ENCODE measurements at places on chromosomes 7 and 10.

DNA sequence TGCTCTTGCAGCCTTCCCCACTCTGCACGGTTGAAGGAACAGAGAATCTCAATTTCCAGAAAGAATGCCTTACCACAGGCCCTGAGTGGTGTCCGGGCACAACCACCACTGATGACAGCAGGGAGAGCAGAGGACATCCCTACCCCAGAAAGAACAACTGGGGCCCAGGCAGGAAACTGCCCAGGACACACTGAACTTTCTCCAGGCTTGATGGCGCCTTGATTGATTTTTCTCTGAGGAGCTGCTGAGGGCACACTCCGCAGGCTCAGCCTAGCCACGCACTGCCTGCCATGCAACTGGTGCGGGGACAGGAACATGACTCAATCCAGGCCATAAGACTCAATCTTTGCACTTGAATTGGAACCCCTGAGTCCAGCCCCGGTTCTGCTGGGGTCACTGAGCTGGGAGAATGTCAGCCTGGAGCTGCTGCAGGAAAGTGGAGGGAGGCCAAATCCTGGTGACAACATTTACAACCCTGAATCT, 5.9 kb downstream of the AKR1B1 start:
- no peak for DNase-seq

DNA sequence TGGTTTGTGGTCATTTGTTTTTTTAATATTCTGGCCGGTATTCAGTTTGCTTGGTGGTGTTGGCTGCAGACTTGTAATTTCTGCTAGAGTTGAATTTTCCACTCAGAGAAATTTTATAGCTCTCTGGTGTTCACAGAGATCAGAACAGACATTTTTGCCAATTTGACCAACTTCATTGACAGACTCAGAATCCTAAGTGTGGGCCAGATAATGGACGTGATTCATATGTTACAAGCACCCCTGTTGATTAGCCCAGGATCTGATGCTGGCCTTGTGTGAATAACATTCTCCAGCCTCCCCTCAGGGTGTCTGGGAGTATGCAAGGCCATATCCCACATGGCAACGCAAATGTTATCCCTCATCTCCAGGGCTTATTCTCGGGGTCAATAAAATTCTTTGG, 283.8 kb downstream of the C7orf25 start:
- DNase-seq = no peak

GRCh38 chr10:7515439-7515838, 104.6 kb upstream of the SFMBT2 start:
- DNase-seq = no peak

DNA sequence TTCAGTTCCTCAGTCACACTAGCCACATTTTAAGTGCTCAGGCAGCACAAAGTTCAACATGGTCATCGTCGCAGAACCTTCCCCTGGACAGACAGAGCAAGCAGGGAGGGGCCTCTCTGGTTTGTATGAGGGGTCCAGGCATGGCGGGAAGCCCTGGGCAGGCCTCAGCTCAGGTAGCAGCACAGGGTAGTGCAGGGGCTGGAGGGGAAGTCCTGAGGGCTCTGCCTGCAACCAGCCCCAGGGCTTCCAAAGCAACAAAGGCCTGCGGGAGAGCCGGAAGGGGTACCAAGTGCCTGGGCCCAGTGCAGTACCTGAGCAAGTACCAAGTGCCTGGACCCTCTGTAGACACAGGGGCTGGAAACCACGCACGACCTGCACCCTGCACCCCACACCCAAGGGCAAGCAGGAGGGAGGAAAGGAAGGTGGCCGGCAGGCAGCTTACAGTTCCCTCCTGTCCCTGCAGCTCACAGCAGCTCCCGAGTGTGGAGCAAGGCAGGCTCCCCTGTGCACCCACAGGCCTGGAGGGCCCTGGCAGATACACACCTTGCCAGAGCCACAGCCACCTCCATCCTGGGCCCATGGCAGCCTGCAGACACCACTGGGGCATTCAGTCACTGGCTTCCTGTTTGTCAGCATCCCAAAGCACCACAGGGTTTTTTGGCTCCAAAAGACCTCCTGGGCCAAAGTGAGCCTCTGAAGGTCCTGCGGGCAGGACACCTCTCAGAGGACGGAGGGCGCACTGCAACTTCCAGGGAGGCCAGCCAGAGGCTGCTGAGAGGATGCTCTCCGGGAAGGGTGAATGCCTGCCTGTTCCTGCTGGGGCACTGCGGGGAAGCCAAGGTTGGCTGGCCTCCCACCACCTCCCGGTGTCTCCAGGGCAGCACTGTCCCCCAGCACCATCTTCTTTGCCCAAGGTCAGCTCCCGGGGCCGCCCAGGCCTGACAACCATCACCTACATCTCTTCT, 6.5 kb upstream of the RET start:
- DNase-seq = no peak

GRCh38 chr10:69869291-69869961, 67.7 kb downstream of the COL13A1 start:
- DNase-seq = no peak

- no peak for DNase-seq
Observed at GRCh38 chr7:56097700-56098099, 4.9 kb upstream of the PHKG1 start.

- no peak for DNase-seq
Observed at GRCh38 chr7:96996111-96996957, 9.0 kb upstream of the DLX6 start.

- peak; percentile 26 for DNase-seq
Observed at GRCh38 chr10:101875068-101875688, 31.6 kb upstream of the KCNIP2 start.

DNA sequence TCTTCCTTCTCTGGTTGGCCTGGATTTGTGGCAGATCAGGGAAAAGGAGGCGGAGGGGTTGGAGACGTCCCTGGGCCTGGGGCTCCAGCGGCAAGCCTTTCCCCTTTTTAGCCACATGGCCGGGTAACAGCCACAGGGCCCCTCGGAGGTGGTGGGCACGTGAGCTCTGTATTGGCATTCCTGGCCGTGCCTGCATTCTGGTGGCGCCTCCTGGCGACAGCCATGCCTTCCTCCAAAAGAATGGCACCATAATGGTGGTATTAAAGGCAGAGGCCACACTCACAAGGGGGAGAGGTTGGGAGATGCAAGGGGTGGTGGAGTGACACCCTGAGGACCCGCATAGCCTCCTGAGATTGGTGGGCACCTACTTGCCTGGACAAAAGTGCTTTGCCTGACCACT, 3.0 kb upstream of the AQP1 start:
- DNase-seq = no peak

GRCh38 chr7:51611937-51612336, 295.3 kb upstream of the COBL start:
- no peak for DNase-seq

GRCh38 chr7:135242096-135242684, 8.6 kb downstream of the STRA8 start:
- DNase-seq = no peak

DNA sequence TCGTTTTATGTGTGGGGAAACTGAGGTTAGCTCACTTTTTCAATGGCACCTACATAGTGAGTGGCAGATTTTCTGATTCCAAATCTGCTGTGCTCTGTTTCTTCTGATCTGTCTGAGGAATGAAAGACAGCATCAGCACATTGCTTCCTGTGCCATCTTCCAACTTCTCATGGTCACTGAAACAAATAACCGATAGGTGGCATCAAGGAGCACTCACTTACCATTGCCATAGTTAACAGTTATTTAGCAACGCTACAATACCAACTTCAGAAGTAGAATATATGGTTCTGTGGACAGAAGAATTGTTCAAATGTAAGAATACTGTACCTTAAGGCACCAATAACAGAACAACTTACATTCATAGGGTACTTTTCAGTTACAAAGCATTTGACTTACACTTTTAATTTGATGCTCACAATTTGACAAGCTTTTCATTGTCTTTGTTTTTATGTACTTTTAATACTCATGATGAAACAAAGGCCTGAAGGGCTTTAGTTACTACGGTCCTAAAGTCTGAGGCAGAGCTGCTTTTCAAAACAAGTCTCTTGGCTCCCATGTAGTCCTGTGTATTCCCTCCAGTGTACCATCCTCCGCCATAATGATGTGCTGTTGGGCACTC, 228.9 kb upstream of the TCF7L2 start:
- DNase-seq = peak; percentile 24

DNA sequence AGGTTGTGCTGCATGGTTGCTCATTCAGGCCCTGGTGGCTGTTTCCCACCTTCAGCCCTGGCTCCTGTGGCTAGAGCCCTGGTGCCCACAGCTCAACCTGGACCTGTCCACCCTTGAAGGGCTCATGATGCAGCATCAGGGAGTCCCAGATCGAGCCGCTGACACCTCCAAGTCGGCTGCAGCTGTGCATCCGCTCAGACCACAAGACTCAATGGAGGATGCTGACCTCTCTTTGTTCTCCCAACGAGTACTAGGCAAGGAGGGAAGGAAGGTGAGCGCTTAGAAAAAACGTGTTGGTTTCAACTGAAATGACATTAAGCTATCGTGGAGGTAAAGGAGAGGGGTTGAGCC, 9.5 kb upstream of the C10orf95 start:
- DNase-seq = no peak

DNA sequence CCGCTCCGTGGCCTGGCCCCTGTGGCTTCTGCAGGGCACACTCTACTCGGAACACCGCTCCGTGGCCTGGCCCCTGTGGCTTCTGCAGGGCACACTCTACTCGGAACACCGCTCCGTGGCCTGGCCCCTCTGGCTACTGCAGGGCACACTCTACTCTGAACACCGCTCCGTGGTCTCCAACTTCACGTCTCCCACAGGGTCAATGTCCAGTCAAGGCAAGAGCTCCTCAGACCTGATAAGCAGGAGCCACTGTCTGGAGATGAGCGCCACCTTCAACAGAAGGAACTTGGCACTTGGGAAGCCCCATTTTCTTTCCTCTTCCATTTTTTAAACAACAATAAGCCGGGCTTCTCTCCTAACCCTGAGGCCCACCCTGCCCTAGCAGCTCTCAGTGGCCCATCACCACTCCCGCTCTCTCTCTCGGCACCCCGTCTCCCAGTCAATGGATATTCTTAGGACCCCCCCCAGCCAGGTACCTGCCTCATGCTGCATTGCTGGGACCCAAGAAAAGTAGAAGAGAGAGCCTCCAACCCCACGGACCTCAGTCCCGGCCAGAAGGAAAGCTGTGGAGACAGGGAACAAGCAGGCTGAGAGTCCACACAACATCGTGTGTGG, 56.3 kb downstream of the PRKAG2 start:
- DNase-seq = no peak

DNA sequence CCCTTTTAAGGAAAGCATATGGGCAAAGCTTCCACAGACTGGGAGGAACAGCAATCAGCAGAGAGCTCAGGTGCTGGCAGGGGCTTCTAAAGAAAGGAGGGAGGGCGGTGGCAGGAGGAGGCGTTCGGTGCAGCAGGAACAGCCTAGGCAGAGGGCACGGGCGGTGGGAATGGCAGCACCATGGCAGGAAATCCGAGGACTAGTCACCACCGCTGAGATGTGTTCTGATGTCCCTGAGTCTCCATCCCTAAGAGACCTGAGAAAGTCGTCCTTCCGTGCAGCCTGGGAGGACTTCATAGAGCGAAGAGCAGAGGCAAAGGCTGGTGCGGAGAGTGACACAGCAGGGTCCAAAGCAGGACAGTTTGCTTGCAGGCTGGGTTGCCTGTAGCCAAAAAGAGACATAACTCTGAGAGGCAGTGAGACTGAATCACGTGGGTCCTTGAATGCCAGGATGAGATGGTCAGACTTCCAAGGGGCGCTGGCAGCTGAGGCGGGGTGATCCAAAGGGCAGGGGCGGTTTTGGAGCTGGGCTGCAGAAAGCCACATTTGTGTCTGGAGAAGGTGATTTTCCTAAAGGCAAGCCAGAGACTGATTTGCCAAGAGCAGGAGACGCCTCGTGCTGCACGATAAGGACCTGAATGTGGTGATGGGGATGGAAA, 35.8 kb upstream of the GRID1 start:
- peak; percentile 17 for DNase-seq

- DNase-seq = no peak
Observed at GRCh38 chr7:64868499-64868898, 34.6 kb upstream of the ZNF273 start.

GRCh38 chr7:39212876-39213275, 235.2 kb downstream of the POU6F2 start:
- DNase-seq = no peak

DNA sequence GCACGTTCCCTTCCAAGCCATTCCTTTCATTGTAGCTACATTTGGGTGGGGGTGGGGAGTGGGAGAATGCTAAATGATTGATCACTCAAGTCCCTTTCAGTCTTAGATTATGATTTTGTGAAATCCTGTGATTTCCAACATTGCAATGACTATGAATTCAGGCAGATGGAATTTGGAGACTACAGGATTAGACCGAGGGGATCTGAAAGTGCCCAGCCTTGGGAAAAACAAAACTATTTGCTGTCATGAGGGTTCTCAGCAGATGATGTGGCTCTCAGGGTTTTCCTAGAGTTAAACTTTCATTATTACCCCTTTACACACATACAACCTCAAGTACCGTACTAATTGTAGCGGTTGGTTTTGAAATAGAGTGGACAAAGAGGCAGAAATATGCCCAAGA, 4.7 kb downstream of the MACROH2A2 start:
- no peak for DNase-seq

DNA sequence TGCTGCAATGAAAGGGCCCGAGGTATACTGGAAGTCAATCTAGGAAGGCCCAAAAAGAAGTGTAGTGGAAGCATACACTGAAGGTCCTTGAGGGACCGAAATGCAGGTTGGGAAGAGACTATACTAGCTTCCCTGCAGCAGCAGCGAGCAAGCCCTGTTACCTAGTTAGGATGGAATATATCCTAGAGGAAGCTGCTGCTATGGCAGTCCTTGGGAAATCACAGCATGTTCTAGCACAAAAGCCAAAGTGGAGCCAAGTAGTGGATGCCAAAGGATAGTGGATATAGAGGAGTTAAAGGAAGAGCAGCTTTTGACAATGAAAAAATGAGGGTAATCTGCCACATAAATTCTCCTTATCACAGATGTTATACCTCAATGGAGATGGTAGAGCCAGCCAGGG, 123.8 kb upstream of the STARD3NL start:
- no peak for DNase-seq

DNA sequence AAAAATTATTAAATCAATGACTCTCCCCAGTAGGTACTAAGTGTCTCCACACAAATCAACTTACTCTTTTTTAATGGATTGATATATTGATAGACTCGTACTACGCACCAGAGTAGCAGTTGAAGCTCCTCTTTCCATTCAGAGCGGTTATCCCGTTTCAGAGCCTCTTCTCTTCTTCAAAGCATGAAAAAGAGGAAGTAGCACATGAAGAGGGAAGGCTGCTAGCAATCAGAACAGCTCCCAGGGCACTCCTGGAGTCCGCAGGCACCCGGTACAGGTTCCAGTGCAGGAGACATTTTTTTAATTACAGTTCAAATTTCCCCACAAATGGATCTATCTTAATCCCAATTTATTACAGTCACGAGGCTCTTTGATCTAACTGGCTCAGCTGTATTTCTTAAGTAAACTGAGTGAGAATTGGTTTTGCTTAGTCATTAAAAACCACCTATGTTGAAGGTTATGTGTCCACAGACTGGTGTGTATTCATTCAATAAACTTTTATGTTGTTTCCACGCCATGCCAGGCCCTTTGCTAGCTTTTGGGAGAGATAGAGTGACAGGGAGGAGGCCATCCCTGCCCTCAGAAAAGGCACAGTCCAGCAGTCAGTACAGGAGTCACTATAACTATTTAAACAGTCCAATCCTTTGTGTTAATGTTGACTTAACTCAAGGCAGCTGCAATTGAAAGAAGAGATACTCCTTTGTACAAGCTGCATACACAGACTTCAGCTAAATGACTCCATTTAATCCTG, 32.1 kb upstream of the CALN1 start:
- no peak for DNase-seq
